ENCODE measurements at places on chromosomes 11 and 22. TPM values are rescaled to one million over a fixed set of nuclear protein-coding genes. Genes with fewer than 3 reads are reported as not detected.

GRCh38 chr11:20178976-20179375 lies 18.7 kb upstream of the DBX1 start:
- no peak overlapping the region for H3K4me3 ChIP-seq
- no peaks in the 10 kb centered on the region for H3K36me3 ChIP-seq
- H3K4me1 ChIP-seq = 0 out of 2 replicates have a peak, but pooled peaks cover 3% of the 10 kb centered on the region

GRCh38 chr22:30802202-30803166 lies 107.8 kb downstream of the OSBP2 start:
- H3K36me3 ChIP-seq = no peaks in the 10 kb centered on the region
- H3K27ac ChIP-seq = no peak overlapping the region
- H3K4me1 ChIP-seq = no peaks in the 10 kb centered on the region
- peak; percentile 93 for DNase-seq

DNA sequence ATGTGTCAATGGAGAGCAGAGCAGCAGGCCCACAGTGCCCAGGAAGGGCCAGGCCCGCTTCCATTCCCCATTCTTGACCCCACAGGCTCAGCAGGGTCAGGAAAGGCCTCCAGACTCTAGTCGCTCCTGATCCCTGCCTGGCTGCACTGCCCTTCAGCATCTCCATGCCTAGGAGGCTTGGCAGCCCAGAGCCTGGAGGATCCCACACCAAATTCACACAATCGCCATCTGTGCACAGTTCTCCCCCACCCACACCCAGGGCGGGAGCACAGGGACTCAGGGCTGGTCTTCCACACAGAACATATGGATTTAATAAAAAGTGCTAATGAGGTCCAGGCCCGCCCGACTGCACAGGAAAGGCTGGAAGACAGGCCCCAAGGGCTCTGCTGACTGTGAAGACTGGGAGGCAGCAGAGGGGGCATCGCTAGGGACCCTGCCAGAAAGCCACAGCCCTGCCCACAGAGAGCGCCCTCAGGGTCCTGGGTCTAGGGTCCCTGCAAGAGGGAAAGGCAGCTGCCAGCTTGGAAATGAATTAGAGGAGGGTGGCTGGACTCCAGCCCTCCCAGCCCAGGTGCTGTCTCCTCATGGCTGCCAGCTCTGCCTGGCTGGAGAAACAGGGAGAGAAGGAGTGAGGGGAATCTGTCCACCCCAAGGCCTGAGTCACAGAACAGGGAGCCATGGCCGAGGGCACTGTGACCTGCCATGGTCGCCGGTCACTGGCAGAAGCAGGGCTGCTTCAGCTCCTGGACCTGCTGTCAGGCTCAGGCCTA lies 39.7 kb downstream of the DKK3 start:
- H3K27ac ChIP-seq = no peak overlapping the region
- H3K4me3 ChIP-seq = no peak overlapping the region
- H3K4me1 ChIP-seq = peaks cover 11% of the 10 kb centered on the region

- no peak overlapping the region for H3K4me3 ChIP-seq
- no peak overlapping the region for H3K27ac ChIP-seq
- no peak for DNase-seq
- H3K27me3 ChIP-seq = no peaks in the 10 kb centered on the region
Measured at GRCh38 chr11:11944444-11944843, 64.0 kb downstream of the DKK3 start.

- no peak overlapping the region for H3K27ac ChIP-seq
- no peaks in the 10 kb centered on the region for H3K36me3 ChIP-seq
- no peak for DNase-seq
Measured at GRCh38 chr22:23752750-23753149, 1.5 kb downstream of the VPREB3 start.

Gene ZP1
- not detected for total RNA-seq

- 0 out of 2 replicates have a peak, but pooled peaks cover 3% of the 10 kb centered on the region for H3K36me3 ChIP-seq
- H3K27ac ChIP-seq = no peak overlapping the region
- no peaks in the 10 kb centered on the region for H3K4me1 ChIP-seq
- H3K4me3 ChIP-seq = no peak overlapping the region
Measured at GRCh38 chr22:21823740-21824444, 43.6 kb downstream of the MAPK1 start.

DNA sequence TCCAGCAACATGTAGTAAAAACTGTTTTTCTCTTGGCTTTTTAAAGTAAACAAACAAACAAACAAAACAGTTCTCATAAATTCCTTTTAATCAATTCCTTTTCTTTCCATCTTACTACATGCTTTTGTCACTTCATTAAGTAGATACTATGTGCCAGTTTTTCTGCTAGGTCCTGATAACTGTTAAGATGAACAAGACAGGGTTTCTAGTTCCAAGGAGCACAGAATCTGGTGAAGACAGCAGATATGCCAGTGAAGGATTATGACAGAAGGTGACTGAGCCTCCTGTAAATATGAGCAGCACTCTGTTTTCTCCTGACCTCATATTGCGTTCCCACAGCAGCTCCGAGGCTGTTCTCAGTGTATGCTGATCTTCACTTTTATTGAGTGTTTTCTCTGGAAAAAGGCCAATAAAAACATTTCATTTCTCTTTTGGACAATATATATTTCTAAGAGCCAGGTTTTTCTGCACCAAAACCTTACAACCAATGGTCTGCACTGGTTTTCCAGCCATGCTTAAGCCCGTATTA lies 45.8 kb downstream of the HEPHL1 start:
- no peak for DNase-seq
- H3K36me3 ChIP-seq = no peaks in the 10 kb centered on the region
- H3K4me1 ChIP-seq = no peaks in the 10 kb centered on the region
- H3K4me3 ChIP-seq = no peak overlapping the region

Gene CABP4
- 1.2 TPM for total RNA-seq

Gene WBP2NL
- not detected for total RNA-seq

DNA sequence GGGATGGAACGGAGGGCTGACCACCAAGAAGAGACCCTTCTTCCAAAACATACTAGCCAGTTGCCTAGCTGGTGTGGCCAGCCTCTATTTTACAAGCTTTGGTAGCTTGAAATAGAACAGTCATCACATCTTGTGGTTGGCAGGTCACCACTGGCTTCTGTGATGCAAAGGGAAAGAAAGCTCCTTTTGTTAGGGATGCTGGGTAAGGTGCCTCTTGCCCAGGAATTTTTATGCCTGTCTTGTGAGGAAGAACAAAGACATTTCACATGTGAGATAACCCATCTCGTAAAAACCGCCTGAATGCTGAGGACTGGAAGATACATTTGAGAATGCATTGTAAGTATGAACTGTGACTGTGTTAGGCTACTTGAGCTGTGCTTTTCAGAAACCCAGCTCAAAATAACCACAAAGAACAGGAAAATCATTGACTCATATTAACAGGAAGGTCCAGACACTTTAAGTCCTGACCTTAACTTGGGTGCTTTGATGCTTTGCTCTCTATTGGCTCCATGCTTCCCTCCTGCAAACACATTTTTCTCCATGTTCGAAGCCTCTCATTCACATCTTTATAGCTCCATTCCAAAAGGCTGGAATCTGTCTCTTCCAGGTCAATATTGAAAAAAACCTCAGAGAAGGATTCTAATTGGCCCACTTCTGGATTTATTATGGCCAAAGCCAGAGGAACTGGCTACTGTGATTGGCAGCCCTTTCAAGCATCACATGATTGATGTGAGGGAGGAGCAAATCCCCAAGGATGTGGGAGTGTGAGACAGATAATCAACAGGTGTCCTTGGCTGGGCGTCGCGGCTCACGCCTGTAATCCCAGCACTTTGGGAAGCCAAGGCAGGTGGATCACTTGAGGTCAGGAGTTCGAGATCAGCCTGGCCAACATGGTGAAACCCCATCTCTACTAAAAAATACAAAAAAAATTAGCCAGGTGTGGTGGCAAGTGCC lies 53.9 kb downstream of the MICAL2 start:
- no peaks in the 10 kb centered on the region for H3K36me3 ChIP-seq
- no peaks in the 10 kb centered on the region for H3K27me3 ChIP-seq
- H3K27ac ChIP-seq = peak overlapping the region; percentile 59
- peaks cover 51% of the 10 kb centered on the region for H3K4me1 ChIP-seq
- no peak overlapping the region for H3K4me3 ChIP-seq
- DNase-seq = peak; percentile 56

- no peak overlapping the region for H3K27ac ChIP-seq
- no peaks in the 10 kb centered on the region for H3K4me1 ChIP-seq
- DNase-seq = no peak
- no peaks in the 10 kb centered on the region for H3K27me3 ChIP-seq
- H3K36me3 ChIP-seq = no peaks in the 10 kb centered on the region
- no peak overlapping the region for H3K4me3 ChIP-seq
Measured at GRCh38 chr11:104713401-104713800, 184.9 kb downstream of the CASP12 start.

Gene COPB1
- total RNA-seq = 188 TPM

DNA sequence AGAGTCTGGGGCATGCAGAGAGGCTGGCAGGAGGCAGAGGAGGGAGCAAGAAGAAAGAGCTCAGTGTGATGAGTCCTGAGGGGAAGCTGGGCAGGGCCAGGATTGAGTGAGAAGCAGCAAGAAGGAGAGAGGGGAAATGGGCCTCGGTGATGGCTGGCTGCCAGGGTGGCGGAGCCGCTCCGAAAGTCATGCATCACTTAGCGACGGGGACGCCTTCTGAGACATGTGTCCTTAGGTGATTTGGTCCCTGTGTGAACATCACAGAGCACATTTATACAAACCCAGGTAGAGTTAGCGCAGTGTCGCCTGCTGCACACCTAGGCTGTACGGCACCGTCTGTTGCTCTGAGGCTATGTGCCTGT lies 15.1 kb downstream of the TBC1D22A start:
- no peaks in the 10 kb centered on the region for H3K36me3 ChIP-seq
- no peaks in the 10 kb centered on the region for H3K27me3 ChIP-seq
- no peak for DNase-seq
- no peak overlapping the region for H3K4me3 ChIP-seq
- H3K4me1 ChIP-seq = peaks cover 17% of the 10 kb centered on the region

DNA sequence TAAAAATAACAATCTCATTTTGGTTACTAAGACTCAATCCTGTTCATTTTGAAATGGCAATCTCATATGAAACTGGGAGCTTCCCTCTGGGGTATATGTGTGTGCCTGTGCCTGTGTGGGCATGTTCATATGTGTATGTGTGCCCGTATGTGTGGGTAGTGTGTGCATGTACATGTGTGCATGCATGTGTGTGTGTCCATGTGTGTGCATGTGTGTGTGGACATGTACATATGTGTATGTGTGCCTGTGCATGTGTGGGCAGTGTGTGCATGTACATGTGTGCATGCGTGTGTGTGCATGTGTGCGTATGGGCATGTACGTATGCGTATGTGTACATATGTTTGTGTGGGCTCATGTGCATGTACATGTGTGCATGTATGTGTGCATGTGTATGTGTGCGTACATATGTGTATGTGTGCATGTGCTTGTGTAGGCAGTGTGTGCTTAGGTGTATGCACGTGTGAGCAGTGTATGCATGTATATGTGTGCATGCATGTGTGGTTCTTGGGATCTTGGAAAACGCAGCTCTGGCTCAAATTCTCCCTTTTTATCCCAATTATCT lies 24.5 kb upstream of the CACNG2 start:
- DNase-seq = no peak
- no peaks in the 10 kb centered on the region for H3K27me3 ChIP-seq
- H3K4me3 ChIP-seq = no peak overlapping the region
- H3K36me3 ChIP-seq = no peaks in the 10 kb centered on the region
- no peak overlapping the region for H3K27ac ChIP-seq

Gene OR52W1
- total RNA-seq = not detected

Gene FAM83F
- not detected for total RNA-seq

Gene C11orf86
- total RNA-seq = not detected

DNA sequence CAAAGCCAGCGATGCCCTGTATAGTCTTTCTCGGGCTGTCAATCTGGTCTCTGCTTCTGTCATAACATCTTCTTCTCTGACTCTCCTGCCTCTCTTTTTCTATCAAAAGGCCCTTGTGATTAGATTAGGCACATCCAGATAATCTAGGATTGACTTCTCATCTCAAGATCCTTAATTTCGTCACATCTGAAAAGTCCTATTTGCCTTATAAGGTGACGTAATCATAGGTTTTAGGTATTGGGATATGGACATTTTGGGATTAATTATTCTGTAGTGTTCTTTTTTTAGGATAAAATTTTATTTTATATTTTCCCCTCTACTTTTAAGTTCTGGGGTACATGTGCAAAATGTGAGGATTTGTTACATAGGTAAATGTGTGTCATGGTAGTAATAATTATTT lies 480.8 kb upstream of the CCDC90B start:
- H3K27ac ChIP-seq = no peak overlapping the region
- H3K4me3 ChIP-seq = no peak overlapping the region
- DNase-seq = no peak
- no peaks in the 10 kb centered on the region for H3K4me1 ChIP-seq
- no peaks in the 10 kb centered on the region for H3K36me3 ChIP-seq

- H3K27ac ChIP-seq = no peak overlapping the region
- no peaks in the 10 kb centered on the region for H3K27me3 ChIP-seq
- peaks cover 11% of the 10 kb centered on the region for H3K4me1 ChIP-seq
Measured at GRCh38 chr11:63915961-63916836, 765 bp downstream of the RCOR2 start.

DNA sequence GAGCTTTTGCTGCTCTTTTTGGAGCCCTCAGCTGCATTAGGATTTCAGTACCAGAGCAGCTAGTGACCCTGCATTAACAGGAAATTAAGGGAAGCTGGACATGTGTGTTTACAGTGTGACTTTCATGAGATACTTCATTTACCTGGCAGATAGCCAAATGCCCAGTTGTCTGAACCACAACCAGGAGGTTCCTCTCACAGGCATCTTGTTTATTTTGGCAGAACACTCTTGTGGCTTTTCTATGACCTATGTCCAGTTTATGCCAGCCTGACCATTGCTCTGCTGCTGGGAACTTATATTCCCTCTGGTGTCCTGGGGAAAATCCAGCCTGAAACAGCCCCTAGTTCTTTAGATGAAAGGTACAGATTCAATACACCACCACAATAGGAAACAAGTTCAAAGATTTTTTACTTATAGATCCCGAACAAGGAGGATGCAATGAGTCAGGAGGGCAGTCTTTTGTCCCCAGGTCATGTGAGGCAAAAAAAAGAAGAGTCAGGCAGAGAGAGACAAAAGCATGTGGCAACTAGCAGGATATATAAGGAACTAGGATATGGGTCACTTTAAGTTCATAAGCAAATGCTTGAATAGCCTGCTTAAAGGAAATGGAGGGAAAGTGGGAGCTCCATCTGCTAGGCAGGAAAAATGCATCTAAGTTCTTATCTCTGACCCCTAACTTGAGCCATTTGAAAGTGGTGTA lies 379.3 kb downstream of the INSC start:
- peaks cover 17% of the 10 kb centered on the region for H3K4me1 ChIP-seq
- H3K4me3 ChIP-seq = no peak overlapping the region
- peak; percentile 60 for DNase-seq
- no peak overlapping the region for H3K27ac ChIP-seq

Gene BSCL2
- total RNA-seq = 24.3 TPM

GRCh38 chr22:49063545-49063890 lies 764.2 kb downstream of the BRD1 start:
- H3K36me3 ChIP-seq = no peaks in the 10 kb centered on the region
- no peaks in the 10 kb centered on the region for H3K4me1 ChIP-seq
- no peak overlapping the region for H3K4me3 ChIP-seq
- peaks cover 57% of the 10 kb centered on the region for H3K27me3 ChIP-seq
- DNase-seq = no peak

- no peaks in the 10 kb centered on the region for H3K4me1 ChIP-seq
- H3K27me3 ChIP-seq = no peaks in the 10 kb centered on the region
Measured at GRCh38 chr11:91373497-91373896, 851.1 kb upstream of the FAT3 start.

- H3K4me3 ChIP-seq = no peak overlapping the region
- no peak overlapping the region for H3K27ac ChIP-seq
- peak; percentile 61 for DNase-seq
- H3K27me3 ChIP-seq = no peaks in the 10 kb centered on the region
Measured at GRCh38 chr11:20134991-20135736, 25.1 kb downstream of the DBX1 start.

Gene ANAPC15
- 38.1 TPM for total RNA-seq

Gene C11orf16
- total RNA-seq = not detected

GRCh38 chr11:66969584-66970225 lies 5.4 kb upstream of the C11orf86 start:
- no peak overlapping the region for H3K27ac ChIP-seq
- no peak for DNase-seq
- H3K4me3 ChIP-seq = no peak overlapping the region
- H3K27me3 ChIP-seq = no peaks in the 10 kb centered on the region
